WERI-Rb-1 (cell line): ENCODE measurements at places on chromosomes 16 and 17.

DNA sequence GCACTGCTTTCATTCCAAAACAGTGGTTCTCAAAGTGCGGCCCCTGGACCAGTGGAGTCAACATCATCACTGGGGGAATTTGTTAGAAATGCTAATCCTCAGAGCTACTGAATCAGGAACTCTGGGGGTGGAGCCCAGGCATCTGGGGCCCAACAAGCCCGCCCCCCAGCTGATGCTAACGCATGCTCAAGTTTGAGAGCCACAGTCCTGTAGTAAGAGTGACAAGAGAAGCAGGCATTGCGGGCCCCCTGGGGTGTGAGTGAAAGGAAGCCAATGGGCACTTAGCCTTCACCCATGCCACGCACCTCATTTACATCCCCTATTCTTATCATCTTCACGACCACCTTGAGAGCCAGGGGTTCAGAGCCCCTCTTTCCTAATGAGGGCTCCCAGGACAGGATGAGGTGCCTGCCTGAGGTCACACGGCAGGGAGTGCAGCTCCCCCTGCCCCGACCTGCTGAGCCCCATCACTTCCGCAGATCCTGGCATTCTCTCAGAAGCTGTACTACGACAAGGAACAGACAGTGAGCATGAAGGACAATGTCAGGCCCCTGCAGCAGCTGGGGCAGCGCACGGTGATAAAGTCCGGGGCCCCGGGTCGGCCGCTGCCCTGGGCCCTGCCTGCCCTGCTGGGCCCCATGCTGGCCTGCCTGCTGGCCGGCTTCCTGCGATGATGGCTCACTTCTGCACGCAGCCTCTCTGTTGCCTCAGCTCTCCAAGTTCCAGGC lies 9.1 kb downstream of the CA4 start:
- DNase-seq: no peak

DNA sequence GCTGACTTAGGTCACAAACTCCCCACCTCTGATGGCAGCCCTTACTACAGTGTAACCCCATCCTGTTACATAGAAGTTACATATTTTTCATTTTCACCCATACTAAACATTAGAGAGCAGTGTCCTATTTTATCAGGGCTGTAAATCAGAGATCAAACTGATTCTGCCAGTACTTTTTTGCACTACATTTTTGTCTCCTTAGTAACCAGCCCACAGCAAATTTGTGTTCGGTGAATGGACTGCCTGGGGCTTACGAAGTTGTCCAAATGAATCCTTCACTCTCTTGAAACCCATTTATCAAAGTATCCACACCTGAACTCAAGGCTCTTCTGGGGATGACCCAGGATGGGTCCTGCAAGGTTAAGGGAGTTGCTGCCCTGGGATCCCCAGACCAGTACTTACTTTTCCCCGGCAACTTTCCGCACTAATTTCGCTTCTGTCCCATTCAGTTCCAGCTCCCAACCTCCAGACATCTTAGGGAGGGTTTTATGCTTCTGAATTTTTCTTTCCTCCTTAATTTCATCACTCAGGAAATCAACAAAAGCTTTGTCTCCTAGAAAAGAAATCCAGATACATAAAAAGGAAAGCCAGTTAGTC lies 1.1 kb downstream of the C1QBP start:
- no peak for DNase-seq

DNA sequence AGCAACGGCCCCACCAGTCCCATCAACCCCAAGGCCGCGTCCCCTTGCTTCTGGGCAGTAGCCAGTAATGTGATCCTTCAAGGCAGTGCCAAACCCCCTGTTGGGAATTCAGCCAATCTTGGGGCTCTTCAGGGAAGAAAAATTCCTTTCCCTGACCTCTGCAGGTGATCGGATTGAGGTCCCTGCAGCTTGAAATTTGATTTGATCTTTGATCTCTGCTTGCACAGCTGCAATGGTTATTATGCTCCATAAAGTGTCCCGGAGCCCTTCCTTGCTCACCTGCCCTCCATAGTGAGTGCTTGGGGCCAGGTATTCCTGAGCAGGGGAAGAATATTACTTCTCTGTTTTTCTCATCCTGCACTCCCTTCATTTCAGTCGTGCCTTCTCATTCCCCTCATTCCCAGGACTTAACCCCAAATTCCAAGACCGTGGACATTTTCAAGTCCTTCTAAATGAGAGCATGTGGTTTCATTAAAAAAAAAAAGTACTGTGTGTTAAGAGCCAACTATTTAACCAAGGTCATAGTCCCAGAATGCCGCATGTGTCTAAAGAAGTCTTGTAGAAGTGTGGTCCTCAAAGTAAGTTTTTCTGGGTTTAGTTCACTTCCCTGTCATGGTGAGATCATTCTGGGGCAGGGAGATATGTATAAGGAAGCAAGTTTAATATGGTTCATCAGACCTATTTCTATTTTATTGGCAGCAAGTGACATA lies 56.3 kb downstream of the SOX9 start:
- no peak for DNase-seq

DNA sequence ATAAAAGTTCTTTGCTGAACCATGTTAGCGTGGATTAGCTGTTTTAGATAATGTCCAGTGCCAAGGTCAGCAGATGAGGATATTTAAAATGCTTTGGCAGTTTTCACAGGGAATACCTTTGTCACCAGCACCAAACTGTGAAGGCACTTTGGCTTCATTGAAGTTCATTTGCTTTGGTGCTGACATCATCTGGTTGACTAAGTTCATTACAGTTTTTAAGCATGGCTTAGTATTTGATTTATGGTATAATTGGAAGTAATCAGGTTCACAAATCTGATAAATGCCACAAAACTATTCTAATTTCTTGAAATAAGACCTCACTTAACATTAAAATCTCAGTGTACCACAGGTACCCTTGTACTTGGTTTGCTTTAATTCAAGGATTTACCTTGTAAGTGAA lies 4.3 kb downstream of the GID4 start:
- DNase-seq: no peak

DNA sequence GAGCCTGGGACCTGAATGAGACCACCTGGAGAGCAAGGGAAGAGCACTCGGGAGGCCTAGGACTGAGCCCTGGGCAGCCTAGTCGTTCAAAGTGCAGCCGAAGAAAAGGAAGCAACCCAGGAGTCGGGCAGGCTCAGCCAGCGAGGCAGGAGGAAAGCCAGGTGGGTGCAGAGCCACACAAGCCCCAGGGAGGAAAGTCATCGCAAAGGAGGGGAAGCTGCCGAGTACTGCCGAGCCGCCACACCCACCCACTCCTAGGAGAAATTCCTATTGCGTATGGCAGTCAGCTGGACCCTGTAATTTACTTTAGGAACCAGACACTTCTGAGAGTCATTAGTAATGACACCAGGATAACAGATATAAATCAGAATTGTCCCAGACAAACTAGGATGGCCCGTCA lies 187.6 kb downstream of the KATNIP start:
- DNase-seq: no peak
